ENCODE measurements at places on chromosomes 4 and X. TPM values are rescaled to one million over a fixed set of nuclear protein-coding genes. Genes with fewer than 3 reads are reported as not detected.

Gene GPR101
- not detected for polyA plus RNA-seq

Gene CYSLTR1
- 2.5 TPM for polyA plus RNA-seq

Gene PASD1
- not detected for polyA plus RNA-seq

Gene ATOH1
- polyA plus RNA-seq, result not detected

Gene GABRB1
- 0.54 TPM for polyA plus RNA-seq

Gene ODAM
- polyA plus RNA-seq, result 2.3 TPM

Gene MAGEA2B
- not detected for polyA plus RNA-seq

Gene PTPN13
- 128 TPM for polyA plus RNA-seq

Gene UGT2B11
- polyA plus RNA-seq, result 2.4 TPM

Gene RNF150
- 29.6 TPM for polyA plus RNA-seq

Gene TNMD
- 3.4 TPM for polyA plus RNA-seq

Gene QRFPR
- 1.9 TPM for polyA plus RNA-seq

Gene PROM1
- polyA plus RNA-seq, result 36.5 TPM

Gene AR
- polyA plus RNA-seq, result 3.5 TPM

Gene CTPS2
- polyA plus RNA-seq, result 36.2 TPM

Gene CXCL11
- polyA plus RNA-seq, result 0.32 TPM

Gene SSX3
- not detected for polyA plus RNA-seq

Gene IL13RA1
- 72.0 TPM for polyA plus RNA-seq

Gene SNCA
- polyA plus RNA-seq, result 70.0 TPM

Gene S100G
- polyA plus RNA-seq, result not detected

Gene XAGE1A
- not detected for polyA plus RNA-seq

Gene RIBC1
- polyA plus RNA-seq, result 5.0 TPM

Gene CABS1
- 0.11 TPM for polyA plus RNA-seq

Gene F8A3
- 15.3 TPM for polyA plus RNA-seq

Gene TCEAL8
- 171 TPM for polyA plus RNA-seq

Gene CCKAR
- not detected for polyA plus RNA-seq

Gene CTAG1A
- not detected for polyA plus RNA-seq

Gene FAM47A
- not detected for polyA plus RNA-seq

Gene CFAP299
- 0.98 TPM for polyA plus RNA-seq

Gene TLR7
- polyA plus RNA-seq, result 0.76 TPM

Gene ETDA
- not detected for polyA plus RNA-seq

Gene GAGE12E
- not detected for polyA plus RNA-seq

Gene AMBN
- polyA plus RNA-seq, result 1.2 TPM

Gene EMCN
- 143 TPM for polyA plus RNA-seq

Gene GATA1
- polyA plus RNA-seq, result 0.74 TPM

Gene CSAG1
- not detected for polyA plus RNA-seq

Gene HTRA3
- polyA plus RNA-seq, result 9.9 TPM

Gene CAPN6
- polyA plus RNA-seq, result 25.8 TPM

Gene CT45A10
- not detected for polyA plus RNA-seq

Gene BEX1
- 52.6 TPM for polyA plus RNA-seq

Gene MGARP
- 0.55 TPM for polyA plus RNA-seq

Gene SLC16A2
- polyA plus RNA-seq, result 28.4 TPM

Gene GDPD2
- 1.1 TPM for polyA plus RNA-seq

Gene PCSK1N
- 5.1 TPM for polyA plus RNA-seq

Gene SLC2A9
- 9.0 TPM for polyA plus RNA-seq

Gene CT45A1
- not detected for polyA plus RNA-seq

Gene MAGEA4
- polyA plus RNA-seq, result not detected

Gene LINC00632
- polyA plus RNA-seq, result 17.2 TPM

Gene PPP1R3F
- polyA plus RNA-seq, result 5.8 TPM

Gene C4orf50
- polyA plus RNA-seq, result not detected

Gene PAGE2
- not detected for polyA plus RNA-seq

Gene EXOC1L
- polyA plus RNA-seq, result not detected

Gene MCF2
- polyA plus RNA-seq, result 1.2 TPM

Gene RAP1GDS1
- polyA plus RNA-seq, result 37.1 TPM

Gene GNRHR
- 0.46 TPM for polyA plus RNA-seq

Gene OPHN1
- polyA plus RNA-seq, result 7.4 TPM

Gene ARL13A
- 0.18 TPM for polyA plus RNA-seq

Gene SYAP1
- 34.6 TPM for polyA plus RNA-seq

Gene PAGE2B
- polyA plus RNA-seq, result not detected

Gene SLIT2
- 49.7 TPM for polyA plus RNA-seq
